Neural crest cell (in vitro differentiated cells): ENCODE measurements at places on chromosomes 12 and 14.

DNA sequence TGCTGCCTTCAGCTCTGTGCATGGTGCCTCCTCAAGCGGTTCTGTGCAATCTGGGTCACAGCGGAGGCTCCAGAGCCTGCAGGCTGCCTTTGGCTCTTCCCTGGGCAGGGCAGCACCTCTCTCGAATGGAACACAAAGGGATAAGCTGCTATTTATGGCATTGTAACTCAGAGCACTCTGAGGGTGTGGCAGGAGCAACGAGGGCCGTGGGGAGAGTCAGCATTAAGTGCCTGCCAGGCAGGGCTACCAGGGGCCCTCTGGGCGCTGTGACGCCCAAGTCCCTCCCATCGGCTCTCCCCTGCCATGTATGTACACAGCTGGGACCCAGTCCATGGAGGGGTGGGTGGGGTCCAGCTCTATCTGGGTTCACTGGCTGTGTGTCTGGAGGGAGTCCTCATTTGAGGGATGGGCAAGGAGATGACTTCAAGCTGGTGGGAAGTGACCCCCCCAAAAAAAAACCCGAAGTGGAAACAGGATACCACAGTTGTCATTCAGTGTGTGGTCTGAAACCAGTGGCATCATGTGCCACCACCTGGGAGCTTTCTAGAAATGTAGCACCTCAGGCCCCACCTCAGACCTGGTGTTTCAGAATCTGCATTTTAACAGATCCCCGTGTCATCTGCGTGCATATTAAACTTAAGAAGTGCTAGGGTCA lies 44.0 kb upstream of the OAS1 start:
- DNase-seq: no peak

DNA sequence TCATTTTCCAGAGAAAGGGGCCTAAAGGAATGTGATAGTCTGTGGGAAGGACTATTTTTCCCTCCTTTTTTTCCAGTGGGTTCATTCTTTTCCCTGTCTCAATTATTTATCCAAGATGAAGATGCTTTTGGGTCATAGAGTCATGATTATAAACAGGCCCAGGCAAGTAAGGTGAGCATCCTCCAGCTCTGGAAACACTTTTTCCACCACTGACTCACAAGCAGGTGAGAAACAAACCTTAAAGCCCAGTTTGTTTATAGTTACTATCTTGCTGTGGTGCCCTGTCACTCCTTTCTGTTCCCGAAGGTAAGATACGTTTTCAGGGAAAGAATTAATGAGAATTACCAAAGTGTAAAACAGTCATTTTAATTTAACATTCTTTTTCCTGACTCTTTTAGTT lies 107.7 kb upstream of the IFNG-AS1 start:
- DNase-seq: no peak

DNA sequence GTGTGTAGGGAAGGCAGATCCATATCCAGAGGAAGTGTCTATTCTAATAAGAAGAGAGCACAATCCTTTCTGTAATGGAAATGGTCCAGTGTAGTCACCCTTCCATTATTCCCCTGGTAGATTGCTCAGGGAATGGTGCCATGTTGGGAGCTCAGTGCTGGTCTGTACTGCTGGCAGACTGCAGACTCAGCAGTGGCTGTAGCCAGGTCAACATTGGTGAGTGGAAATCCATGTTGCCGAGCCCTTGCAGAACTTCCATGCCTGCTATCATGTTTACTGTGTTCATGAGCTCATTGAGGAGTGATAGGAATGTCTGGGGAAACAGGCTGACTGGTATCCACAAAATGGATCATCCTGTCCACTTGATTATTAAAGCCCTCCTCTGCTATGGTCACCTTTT lies 128.7 kb downstream of the MIPOL1 start:
- no peak for DNase-seq

DNA sequence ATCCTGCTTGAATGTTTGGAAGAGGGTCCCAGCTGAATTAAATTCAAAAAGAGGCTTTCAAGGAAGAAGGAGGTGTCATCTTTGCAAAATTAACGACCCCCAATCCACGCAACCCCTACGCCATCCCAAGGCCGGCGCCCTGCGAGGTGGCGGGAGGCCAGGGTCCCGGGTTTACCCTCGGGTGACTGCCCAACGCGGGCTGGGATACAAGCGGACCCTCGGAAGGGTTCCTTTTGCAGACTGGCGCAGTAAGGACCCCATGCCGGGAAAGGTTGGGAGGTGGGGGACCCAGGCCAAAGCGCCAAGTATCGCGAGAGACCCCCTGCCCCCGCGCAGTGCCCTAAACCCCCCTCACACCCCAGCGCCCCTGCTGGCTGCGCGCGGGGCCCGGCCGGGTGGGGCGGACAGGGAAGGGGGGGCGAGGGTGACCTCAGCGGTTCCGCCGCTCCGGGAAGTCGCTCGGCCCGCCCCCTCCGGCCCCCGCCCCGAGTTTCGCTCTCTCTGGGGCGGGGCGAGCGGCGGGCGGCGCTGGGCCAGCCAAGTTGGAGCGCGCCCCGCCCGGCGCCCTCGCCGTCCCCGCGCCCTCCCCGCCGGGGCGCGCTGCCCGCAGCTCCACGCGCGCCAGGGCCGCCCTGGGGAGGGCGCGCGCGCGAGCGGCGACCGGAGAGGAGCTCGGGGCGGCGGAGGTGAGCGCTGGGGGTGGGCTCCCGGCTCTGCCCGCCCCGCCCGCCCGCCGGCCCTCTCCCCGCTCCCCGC lies 708 bp upstream of the ZBTB42 start:
- no peak for DNase-seq

DNA sequence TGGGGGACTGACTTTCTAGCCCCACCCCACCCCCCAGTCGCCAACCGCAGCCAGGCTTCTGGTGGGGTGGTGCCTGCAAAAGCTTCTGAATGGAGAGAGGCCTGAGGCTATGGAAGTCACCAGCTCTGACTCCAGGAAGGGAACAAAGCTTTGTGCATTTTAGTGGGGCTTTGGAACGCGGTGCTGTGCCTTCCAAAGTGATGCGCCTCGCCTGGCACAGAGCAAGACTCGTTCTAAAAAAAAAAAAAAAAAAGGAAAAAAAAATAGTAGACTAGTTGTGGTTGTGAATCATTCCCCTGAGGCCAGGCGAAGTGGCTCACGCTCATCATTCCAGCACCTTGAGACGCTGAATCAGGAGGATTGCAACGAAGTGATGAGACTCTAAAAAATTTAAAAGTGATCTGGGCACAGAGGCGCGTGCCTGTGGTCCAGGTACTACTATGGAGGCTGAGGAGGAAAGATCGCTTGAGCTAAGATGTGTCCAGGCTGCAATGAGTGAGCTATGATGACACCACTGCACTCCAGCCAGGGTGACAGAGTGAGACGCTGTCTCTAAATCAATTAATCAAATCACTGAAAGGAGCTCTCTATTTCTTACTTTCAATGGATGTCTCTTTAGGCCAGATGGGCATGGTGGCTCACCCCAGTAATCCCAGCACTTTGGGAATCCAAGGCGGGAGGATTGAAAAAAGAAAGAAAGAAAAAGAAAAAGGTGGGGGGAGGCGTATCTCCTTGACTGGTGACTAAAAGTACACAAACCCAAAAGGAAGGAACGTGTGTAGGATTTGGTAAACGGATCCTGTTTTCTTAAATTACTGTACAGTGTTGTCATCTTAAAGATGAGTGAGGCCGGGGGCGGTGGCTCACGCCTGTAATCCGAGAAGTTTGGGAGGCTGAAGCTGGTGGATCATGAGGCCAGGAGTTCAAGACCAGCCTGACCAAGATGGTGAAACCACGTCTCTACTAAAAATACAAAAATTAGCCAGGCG lies 259.6 kb upstream of the ALG10B start:
- no peak for DNase-seq

- no peak for DNase-seq
Measured at GRCh38 chr14:75430116-75430515, 2.3 kb downstream of the JDP2 start.
